ENCODE measurements at places on chromosomes 2 and 18. TPM values are rescaled to one million over a fixed set of nuclear protein-coding genes. Genes with fewer than 3 reads are reported as not detected.

Gene HOXD9
- 0.28 TPM for total RNA-seq

Gene CLIP4
- total RNA-seq, result 94.0 TPM

Gene TXNDC2
- total RNA-seq, result under 0.01 TPM

Gene NT5C1B
- not detected for total RNA-seq

Gene GTF2A1L
- 0.09 TPM for total RNA-seq

Gene PXDN
- total RNA-seq, result 356 TPM

Gene VWA3B
- 0.09 TPM for total RNA-seq

Gene LCT
- total RNA-seq, result not detected

Gene TUBA3E
- not detected for total RNA-seq

Gene MOGAT1
- not detected for total RNA-seq

Gene CD302
- 6.1 TPM for total RNA-seq

Gene ZNF804A
- total RNA-seq, result 2.0 TPM

Gene RGPD4
- not detected for total RNA-seq

Gene FBXO36
- 3.8 TPM for total RNA-seq

Gene NEUROD1
- not detected for total RNA-seq

Gene ABCG8
- total RNA-seq, result not detected

Gene NEB
- total RNA-seq, result 0.18 TPM

Gene INHBB
- 0.09 TPM for total RNA-seq

Gene RNF125
- total RNA-seq, result 0.28 TPM

Gene PLEK
- 1.1 TPM for total RNA-seq

Gene CHRNG
- total RNA-seq, result not detected

Gene CCBE1
- total RNA-seq, result 21.7 TPM

Gene LRATD1
- total RNA-seq, result 0.09 TPM

Gene ACADL
- 0.37 TPM for total RNA-seq

Gene CD28
- under 0.01 TPM for total RNA-seq

Gene LYPD6B
- total RNA-seq, result 2.0 TPM

Measured in smooth muscle cell of bladder (primary cell).